ENCODE measurements at places on chromosomes 2 and 18.

GRCh38 chr2:211157211-211157610 is 600.8 kb downstream of the CPS1 start:
- no peak for DNase-seq

- no peak for DNase-seq
Observed at GRCh38 chr2:217913436-217913835, 89.4 kb downstream of the TNS1 start.

DNA sequence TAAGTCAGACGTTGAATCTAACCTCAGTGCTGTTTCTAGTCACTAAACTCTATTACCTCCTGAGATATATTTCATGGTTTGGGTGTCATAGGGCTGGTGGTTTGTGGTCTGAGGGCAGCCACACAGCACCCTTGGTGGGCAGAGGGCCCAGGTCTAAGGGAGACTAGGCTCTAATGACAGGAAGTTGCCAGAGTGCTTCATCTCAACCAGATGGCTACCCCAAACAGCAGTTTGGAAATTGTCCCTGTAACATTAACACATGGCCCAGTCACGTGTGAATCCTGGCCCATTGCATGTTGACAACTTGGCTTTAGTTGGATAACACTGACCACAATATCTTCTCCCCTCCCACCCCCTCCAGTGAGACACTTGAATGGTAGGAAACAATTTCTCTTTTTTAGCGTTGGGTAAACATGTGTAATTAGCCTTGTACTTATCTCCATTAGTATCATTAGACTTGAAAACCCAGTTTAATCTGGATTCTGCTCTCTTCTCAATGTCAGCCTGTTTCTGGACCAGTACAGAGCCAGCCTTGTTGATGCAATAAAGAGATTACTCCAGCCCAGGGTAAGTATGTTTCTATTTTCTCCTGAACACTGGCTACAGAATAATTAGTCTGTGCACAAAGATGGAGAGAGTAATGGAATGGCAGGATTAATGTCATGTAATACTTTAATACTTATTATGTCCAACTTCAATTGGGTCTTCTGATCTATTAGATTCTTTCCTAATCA is 187.8 kb upstream of the SIX3 start:
- no peak for DNase-seq

DNA sequence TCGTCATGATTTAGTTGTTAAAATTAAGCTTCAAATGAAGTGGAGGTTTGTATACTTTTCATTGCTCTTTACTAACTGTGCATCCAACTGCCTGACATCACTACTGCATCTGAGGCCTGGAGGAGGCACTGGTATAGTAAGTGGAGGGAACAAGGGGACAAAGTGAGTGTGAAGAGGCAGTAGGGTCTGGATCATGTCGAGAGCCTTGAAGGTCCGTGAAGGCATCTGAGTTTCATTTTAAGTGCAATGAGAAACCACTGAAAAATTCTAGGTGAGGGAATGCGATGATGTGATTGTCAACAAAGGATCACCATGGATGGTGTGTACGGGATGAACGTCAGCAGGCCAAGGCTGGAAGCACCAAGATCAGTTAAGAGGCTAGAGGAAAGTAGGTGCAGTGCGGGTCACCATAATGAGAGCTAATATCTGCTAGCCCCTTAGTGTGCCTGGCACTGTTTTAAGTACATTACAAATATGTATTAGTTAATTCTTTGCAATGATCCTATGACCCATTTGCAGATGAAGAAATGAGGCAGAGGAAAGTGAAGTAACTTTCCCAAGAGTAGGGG is 96.1 kb downstream of the CABYR start:
- DNase-seq: no peak

DNA sequence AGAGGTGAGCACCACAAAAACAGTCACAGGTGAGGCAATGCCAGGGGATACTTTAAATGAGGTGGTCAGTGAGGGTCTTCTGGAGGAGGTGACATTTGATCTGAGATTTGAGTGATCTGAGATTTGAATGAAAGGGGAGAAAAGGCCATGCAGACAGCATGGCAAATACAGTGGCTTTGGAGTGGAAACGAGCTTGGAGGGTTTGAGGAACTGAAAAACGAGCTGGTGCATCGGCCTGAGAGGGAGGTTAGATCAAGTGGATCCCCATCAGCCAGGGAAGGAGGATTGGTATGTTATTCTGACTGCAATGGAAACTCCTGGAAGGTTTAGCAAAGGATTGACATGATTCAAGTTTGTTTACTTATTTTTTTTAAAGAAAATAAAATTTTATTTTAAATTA is 245.1 kb downstream of the KCNS3 start:
- no peak for DNase-seq

DNA sequence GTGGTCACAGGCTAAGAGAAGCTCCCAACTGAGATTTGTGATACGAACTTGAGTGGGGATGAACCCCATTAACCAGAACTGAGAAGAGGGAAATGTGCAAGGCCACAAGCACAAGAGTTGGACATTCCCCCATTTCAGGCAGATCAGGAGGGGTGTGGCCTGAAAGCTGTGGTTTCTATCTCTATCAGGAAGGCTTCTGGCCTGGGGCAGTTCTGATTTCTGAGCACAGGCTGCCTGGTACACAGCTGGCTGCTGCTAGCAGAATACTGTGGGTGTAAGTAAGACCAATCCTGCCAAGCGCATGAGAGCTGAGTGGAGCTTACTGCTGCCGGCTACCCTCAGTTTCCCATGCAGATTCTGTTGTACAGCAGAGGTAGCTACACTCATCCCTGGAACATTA is 484.6 kb downstream of the SATB2 start:
- no peak for DNase-seq

- DNase-seq: no peak
Observed at GRCh38 chr2:23418461-23418911, 33.5 kb downstream of the KLHL29 start.

- no peak for DNase-seq
Observed at GRCh38 chr2:120992791-120993555, 257.3 kb downstream of the GLI2 start.

DNA sequence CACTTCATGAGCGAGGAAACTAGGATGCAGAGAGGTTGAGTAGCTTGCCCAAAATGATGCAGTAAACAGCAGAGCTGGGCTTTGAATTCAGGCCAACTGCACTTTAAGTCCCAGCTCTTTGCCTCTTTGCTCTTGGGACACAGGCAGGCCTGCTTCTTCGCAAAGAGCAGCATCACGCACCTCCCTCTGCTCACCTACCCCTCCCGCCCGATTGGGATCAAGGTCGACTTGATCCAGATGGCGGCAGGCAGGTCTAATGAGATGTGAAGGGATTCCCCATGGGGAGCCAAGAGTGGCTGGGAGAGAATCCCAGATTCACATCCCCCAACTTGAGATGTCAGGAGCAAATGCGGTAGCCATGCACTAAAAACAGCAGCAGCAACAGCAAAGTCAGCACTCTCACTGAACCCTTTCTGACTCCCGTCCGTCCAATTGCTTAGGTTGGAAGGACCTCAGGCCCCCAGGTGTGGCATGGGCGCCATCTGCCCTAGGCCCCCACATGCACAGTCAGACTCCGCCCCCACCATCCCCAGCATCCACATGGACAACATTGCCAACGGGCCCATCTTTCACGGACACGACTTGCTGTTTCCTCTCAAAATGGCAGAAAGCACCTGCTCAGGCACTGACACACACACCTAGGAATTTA is 84.3 kb upstream of the MAP4K4 start:
- peak; percentile 87 for DNase-seq

DNA sequence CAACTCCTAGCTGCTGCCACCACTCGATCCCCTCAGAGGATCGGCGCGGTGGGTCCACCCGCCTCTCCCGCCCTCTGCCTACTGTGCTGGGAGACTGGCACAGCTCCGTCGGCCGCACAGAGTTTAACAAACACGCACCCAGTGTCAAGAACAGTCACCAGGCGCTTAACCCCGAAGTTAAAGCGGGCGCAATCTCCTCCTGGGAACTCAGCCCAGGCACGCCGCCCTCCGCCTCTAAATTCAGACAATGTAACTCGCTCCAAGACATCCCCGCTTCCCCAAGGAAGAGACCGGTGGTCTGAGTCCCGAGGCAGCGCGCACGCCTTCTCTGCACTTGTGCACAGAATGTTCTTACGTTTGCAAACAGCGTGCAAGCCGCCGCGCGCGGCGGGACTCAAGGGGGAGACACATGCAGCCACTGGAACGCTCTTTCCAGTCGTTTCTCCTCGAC is 533 bp downstream of the CXCR4 start:
- no peak for DNase-seq

DNA sequence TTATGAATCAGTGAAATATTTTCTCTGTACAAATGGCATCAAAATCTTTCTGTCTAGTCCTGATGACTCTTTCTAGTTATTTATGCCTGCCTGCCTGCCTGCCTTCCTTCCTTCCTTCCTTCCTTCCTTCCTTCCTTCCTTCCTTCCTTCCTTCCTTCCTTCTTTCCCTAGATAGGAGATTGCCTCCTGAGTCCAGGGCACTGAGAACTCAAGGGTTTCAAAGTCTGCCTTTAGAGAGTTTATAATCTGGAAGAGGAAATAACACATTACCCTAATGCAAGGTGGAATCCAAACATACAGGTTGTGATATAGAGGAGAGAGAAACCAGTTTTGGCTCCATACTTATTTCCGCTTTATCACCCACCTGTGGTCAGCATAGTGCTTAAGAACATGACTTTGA is 98.1 kb upstream of the SERPINE2 start:
- no peak for DNase-seq

DNA sequence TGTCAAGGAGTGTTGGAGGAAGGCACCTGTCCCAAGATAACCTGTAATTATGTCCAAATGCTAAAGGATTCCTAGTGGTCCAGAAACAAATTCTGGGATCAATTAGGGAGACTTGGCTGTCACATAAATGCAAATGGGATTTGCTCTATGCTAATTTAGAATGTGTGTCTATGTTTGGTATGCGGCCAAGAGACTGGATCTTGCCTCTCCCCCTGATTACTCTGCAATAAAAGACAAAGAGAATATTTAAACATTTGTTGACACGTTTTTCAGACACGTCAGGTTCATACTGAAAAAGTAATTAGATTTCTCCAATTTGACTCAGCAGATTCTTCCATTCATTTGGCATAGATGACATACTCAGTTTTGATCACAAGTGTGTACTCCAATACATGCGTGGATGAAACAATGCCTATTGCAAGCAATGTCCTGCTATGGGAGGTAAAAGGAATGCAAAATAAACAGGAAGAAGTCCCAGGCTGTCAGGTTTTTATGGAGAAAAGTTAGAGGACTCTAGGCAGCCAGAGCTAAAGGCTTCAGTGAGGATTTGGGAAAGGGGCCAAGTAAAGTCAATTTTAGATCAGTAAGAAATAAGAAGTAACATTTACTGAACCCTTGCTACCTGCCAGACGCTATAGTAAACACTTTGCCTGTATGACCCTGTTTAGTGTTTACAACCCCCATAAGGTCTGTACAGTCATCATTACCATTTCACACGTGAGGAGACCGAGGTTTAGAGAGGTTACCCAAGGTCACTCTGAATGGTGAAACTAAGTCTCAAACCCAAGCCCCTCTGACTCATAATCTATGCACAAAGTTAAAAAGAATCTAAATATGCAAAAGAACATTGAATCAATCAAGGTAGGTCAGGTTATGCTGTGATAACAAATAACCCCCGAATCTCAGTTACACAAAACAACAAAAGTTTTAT is 7.8 kb downstream of the ANTXR1 start:
- no peak for DNase-seq

- no peak for DNase-seq
Observed at GRCh38 chr2:144827404-144827803, 307.5 kb upstream of the ZEB2 start.

GRCh38 chr2:242085941-242086621 is 216.6 kb downstream of the RTP5 start:
- DNase-seq: no peak

GRCh38 chr2:45180033-45180746 is 170.9 kb upstream of the SIX2 start:
- DNase-seq: no peak

GRCh38 chr2:101815154-101815553 is 117.6 kb downstream of the MAP4K4 start:
- DNase-seq: no peak

GRCh38 chr2:179768765-179769164 is 92.6 kb downstream of the ZNF385B start:
- no peak for DNase-seq

- no peak for DNase-seq
Observed at GRCh38 chr2:158131483-158131912, 29.8 kb downstream of the UPP2 start.

DNA sequence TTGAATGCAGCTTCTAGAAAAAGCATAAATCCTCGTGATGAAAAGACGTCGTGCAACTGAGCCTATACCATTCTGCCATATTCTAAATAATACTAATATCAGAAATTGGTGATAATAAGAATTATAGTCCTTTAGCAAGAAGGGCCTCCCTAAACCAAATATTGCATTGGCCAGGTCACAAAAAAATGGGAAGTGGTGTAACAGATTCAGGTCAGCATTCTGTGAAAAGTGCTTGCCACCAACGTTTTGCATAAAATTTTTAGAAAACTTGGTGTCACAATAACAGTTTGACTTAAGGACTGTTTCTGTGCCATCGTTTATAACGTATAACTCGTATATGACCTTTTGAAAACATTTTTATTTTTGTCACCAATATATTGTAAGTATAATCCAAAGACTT is 603.6 kb downstream of the CPS1 start:
- DNase-seq: no peak

DNA sequence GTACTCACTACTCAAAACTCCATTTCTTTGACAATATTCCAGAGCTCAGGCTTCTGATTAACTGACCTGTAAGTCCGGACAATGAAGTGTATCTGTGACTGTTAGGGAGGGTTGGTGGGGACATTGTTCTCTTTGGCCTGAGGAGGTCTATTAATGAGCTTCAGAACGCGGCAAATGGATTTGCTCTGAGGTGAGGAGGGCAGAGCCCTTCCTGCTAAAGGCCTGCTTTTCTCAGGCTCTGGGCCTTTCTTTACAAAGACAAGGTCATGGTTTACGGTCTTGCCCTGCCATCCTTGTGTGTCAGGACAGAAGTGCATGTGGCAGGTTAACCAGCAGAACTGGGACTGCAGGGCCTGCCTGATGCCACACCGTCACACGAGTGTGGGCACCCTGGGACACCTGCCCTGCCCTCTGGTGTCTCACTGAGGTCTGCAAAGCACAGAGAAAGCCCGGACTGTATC is 7.2 kb downstream of the ALKAL2 start:
- no peak for DNase-seq

DNA sequence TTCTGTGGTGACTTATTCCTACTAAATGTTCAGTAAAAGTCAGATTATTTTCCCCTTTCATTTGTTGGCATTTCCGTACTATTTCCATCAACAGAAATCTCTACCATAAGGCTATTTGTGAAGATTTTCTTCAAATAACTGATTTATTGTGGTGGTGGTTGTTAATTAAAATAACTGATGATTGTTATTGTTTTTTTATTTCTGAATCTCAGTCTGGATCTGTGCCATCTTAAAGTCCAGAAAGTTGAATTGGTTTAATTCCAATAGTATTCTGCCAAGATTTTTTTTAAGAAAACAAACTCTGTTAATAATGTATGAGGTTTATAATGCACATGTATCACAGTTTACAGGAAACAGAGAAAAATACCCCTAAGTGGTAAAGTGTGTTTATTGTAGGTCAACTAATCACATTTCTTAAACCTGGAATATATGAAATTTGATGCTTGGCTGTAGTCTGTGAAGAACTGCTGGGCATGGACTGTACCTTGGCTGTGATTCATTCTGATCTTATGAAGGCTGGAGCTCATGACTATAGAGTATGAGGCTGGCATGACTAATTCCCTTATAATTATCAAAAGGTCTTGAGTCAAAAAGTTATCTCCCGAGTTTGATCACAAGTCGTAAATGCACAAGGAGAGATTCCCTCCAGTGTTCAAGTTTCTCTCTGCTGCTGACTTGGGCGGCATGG is 134.2 kb upstream of the RND3 start:
- no peak for DNase-seq
